RCC 7860 (cell line): ENCODE measurements at places on chromosomes 3 and 15.

- DNase-seq, result no peak
Measured at GRCh38 chr3:171223396-171223795, 196.9 kb upstream of the SLC2A2 start.

DNA sequence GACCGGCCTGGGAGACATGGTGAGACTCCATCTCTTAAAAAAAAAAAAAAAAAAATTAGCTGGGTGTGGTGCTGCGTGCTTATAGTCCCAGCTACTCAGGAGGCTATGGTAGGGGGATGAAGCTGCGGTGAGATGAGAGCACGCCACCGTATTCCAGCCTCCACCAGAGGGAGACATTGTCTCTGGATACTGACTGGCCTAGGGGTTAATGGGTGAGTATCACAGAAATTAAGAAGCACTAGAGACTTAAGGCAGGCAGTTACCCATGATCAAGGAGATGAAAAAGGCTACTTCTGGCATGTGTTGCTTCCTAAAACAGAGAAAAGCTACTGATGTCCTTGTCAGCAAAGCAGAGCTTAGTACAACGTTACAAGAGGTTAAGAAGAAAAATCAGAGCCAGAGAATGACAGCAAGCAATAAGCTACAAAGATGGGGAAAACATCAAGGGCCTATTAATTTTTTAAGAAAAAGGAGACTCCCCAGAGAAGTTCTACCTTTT lies 8.6 kb downstream of the TFRC start:
- DNase-seq, result peak; percentile 22

DNA sequence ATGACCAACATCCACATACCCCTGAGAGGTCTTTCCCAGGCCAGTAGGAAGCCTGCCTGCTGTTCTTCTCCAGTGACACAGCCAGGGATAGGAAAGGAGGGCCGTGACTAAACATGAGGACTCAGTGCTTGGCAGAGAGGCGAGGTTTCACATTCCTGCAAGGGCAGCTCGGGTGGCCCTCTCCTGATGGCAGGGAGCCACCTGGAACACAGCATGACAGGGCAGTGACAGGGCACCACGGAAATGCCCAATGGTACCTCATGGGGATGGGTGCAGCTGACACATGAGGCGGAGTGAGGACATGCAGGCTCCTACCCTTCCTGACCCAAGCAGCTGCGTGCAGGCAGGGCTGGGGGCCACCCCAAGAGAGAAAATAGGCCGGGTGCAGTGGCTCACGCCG lies 7.4 kb upstream of the TGM5 start:
- peak; percentile 80 for DNase-seq

DNA sequence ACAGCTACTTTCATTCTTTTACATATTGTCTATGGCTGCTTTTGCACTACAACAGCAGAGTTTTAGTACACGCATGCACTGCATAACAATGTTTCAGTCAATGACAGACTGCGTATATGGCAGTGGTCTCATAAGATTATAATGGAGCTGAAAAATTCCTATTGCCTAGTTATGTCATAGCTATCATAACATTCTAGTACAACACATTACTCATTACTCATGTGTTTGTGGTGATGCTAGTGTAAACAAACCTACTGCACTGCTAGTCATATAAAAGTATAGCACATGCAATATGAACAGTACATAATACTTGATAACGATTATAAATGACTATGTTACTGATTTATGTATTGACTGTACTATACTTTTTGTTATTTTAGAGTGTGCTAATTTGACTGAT lies 47.9 kb downstream of the QTRT2 start:
- DNase-seq, result no peak

DNA sequence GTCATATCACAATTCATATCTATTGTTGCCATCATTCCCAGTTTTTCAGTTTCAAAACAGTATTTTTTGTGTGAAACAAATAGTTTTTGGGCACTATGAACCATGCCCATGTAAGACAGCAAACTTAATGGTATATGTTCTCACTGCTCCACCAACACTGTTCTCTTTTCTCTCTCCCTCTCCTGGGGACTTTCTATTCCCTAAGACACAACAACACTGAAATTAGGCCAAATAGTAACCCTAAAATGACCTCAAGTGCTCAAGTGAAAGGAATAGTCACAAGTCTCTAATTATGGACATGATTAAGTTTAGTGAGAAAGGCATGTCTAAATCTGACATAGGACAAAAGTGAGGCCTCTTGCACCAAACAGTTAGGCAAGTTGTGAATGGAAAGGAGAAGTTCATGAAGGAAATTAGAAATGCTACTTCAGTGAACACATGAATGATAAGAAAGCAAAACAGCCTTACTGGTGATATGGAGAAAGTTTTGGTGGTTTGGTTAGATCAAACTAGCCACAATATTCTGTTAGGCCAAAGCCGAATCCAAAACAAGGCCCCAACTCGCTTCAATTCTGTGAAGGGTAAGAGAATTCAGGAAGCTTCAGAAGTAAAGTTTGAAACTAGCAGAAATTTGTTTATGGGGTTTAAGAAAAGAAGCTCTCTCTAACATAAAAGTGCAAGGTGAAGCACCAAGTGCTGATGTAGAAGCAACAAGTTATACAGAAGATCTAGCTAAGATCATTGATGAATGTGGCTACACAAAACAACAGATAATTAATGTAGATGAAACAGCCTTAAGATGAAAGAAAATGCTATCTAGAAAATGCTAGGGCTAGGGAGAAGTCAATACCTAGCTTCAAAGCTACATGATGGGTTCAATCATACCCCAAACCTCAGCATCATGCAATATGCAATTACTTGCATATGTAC lies 104.2 kb downstream of the CBLB start:
- DNase-seq, result no peak

DNA sequence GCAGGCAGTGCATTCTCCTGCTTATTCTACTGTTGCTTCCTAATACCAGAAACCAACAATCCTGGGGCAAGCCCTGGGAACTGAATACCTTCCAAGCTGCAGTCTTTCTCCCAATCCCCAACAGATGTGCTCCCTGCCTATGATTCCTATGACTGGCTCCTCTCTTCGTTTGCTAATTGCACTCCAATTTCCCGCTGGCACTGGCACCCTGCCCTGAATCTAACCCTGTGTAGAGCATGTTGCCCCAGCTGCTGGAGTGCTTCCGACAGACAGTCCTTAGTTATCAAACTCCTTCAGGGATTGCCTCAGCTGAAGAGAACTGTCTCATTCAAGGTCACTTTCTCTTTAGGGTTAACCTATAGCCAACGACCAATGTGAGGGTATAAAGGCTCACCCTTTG lies 214.1 kb downstream of the NECTIN3 start:
- DNase-seq, result no peak

DNA sequence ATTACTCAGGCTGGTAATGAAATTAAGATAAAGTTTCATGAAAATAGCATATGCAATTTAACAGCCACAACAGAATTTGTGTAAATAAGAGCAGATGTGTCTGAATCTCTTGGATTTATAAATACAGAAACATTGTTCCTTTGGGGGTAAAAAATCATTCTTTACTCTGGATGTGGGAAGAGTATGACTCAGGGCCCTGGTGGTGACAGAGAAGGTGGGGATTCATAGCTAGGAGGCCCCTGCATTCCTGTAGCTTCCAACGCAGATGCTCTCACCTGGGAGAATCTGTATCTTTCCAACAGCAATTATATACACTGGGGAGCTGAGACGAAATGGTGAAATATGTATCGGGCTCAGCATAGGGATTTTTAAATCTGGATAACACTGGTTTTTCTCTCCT lies 167.6 kb upstream of the CADPS start:
- DNase-seq, result no peak

- no peak for DNase-seq
Measured at GRCh38 chr3:19899264-19899663, 34.8 kb downstream of the EFHB start.

GRCh38 chr3:134366928-134367811 lies 7.1 kb downstream of the AMOTL2 start:
- DNase-seq, result no peak

GRCh38 chr3:6438031-6438430 lies 422.9 kb upstream of the GRM7 start:
- no peak for DNase-seq

DNA sequence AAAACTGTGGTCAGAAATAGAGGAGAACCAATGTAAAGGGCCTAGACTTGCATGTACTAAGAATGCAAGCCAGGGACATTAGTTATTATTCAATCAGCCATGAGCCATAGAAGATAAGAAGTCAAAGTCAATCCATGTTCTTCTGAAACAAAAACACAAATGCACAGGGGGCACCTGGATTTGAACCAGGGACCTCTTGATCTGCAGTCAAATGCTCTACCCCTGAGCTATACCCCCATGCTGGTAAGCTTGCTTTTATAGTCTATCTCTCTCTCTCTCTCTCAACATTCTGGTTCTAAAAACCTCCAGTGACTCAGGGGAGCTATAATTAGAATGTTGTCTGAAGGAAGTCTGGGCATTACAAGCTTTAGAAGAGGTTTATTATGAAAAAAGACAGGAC lies 85.6 kb upstream of the ACP3 start:
- peak; percentile 25 for DNase-seq

DNA sequence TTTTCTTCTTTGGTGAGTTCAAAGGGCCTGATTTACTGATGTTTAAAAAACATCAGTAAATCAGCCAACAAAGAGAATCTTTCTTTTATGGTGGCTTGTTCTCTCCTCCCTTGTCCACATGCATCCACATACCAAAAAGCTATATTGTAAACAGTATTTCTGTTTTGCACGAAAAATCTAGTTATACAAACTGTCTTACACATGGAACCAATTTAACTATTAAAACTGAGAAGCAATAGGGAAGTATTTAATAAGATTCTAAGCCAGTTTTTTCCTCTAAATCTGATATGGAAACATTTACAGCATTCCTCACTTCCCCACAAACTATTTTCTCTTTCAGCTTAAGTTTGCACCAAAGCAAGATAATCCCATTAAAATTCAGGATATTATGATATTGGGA lies 110.8 kb upstream of the ICE2 start:
- no peak for DNase-seq

- no peak for DNase-seq
Measured at GRCh38 chr3:25324954-25325655, 103.0 kb upstream of the RARB start.

DNA sequence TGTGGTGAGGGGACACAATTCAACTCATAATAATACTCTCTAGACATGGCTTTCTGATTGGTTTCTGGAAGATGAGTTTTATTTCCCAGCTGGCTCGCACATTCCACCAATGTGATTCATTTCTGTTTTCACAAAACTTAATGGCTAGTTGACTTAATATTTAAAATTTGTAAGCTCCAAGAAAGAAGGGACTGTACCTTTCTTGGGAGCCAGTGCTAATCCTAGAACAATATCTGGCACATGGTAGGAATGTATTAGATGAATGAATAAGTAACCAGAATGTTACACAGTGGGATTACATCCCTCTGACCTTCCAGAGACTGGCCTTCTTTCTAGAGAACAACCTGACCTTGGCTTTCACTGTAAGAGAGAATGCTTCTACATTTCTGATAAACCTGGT lies 262.8 kb downstream of the RORA start:
- DNase-seq, result no peak
